ENCODE measurements at places on chromosomes 13 and 19. TPM values are rescaled to one million over a fixed set of nuclear protein-coding genes. Genes with fewer than 3 reads are reported as not detected.

ZNF567 gene
- 4.0 TPM for polyA plus RNA-seq

ZNF69 gene
- 0.97 TPM for polyA plus RNA-seq

DNA sequence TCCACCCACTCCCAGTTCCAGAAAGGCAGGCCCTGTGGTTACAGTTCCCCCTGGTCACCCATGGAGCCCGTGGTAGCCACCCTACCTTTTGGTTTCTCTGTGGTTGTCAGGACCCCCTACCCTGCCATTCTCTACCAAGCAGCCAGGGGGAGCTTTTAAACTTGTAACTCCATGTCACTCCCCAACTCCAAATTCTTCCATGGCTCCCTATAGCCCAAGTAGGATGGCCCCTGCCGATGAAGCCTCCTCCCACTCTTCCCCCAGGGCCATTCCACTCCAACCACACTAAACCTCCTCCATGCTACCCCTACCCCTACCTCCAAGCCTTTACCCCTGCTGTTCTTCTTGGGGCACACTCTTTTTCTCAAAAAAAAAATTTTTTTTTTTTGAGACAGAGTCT, 2.2 kb downstream of the S1PR2 start:
- no peak for DNase-seq

DNA sequence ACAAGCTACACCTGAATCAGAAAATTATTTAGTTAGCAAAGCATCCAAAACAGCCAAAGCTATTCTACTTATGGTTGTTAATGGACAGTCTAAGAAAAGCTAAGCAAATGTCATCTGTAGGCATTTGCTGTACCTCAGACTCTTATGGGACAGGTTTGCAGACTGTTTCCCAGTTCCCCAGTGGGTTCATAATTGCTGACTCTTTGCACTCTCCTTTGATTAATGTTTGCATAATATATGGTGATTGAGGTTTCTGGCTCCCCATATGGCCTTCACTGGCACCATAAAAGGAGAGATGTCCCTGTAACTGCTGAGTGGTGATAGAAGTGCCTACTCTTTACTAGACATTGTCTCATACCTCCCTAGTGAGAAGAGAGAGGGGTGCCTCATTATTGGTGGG, 142.1 kb downstream of the GPC6 start:
- no peak for DNase-seq

DNA sequence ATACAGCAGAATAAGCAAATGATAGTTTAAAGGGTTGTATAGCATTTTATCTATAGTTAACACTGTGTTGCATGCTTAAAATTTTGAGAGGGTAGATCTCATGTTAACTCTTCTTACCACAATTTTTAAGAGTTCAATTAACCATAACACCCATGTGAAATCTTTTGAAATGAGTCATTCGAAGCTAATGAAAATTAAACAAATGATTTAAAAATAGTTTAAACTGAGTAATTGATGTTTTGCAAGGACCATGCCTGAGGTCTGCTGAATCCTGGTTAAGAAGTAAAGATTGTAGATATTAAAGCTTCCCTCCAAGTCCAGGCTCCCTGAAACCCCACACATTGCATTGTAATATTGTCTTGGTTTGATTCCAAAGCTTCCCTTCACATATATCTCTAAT, 176.7 kb upstream of the RNF113B start:
- DNase-seq: no peak
